Right renal cortex interstitium (tissue), 3 donors: ENCODE measurements at places on chromosomes 16 and 17.

- no peak for DNase-seq
Measured at GRCh38 chr17:1471911-1472821, 16.1 kb upstream of the CRK start.

DNA sequence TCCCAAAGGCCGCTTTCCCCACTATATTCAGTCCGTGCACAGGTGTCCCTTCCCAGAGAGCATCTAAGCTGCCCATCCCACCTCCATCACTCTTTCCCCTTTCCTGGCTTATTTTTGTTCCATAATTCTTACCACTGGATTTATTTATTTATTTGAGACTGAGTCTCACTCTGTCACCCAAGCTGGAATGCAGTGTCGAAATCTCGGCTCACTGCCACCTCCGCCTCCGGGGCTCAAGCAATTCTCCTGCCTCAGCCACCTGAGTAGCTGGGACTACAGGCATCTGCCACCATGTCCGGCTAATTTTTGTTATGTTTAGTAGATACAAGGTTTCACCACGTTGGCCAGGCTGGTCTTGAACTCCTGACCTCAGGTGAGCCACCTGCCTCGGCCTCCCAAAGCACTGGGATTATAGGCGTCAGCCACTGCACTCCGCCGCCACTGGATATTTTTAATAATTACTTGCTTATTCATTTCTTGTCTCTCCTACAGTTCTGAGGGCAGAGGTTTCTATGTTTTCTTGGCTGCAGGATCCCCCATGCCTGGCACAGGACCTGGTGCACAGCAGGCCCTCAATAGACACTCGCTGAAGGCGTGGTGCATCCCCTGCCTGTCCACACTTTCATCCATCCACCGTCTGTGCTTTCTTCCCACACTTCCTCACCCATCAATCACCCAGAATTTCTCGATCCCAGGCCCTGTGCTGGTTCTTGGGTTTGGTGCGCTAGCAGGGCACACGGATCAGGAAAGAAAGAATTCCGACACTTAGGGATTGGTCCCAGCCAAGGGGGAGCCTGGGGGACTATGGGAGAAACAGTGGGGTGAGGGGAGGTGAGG is 9.9 kb upstream of the ADGRG1 start:
- no peak for DNase-seq

- DNase-seq: no peak
Measured at GRCh38 chr17:75346906-75347305, 57.7 kb upstream of the SLC25A19 start.

DNA sequence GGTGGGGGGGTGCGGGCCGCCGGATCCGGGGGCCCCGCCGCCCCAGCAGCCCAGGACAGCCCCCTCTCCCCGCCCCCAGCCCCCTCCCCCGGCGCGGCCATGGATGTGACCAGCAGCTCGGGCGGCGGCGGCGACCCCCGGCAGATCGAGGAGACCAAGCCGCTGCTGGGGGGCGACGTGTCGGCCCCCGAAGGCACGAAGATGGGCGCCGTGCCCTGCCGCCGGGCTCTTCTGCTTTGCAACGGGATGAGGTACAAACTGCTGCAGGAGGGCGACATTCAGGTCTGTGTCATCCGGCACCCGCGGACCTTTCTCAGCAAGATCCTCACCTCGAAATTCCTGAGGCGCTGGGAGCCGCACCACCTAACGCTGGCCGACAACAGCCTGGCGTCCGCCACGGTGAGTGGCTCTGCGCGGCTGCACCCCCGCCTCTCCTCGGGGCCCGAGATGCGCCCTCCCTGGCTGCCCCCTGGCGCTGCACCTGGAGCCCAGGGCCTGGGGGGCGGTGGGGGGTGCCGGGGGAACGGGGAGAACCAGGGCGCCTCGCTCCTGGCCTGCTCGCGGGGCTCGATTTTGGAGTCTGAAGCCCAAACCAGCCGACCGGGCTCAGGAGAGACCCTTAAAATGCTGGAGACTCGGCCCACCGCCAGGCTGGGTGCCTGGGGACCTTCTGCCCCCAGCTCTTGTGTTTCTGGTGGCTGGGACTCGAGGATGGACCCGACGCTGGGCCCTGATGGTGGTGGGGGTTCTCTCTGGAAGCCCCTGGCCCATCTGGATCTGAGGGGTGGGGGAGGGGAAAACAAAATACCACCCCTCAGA is 744 bp downstream of the CMIP start:
- no peak for DNase-seq

DNA sequence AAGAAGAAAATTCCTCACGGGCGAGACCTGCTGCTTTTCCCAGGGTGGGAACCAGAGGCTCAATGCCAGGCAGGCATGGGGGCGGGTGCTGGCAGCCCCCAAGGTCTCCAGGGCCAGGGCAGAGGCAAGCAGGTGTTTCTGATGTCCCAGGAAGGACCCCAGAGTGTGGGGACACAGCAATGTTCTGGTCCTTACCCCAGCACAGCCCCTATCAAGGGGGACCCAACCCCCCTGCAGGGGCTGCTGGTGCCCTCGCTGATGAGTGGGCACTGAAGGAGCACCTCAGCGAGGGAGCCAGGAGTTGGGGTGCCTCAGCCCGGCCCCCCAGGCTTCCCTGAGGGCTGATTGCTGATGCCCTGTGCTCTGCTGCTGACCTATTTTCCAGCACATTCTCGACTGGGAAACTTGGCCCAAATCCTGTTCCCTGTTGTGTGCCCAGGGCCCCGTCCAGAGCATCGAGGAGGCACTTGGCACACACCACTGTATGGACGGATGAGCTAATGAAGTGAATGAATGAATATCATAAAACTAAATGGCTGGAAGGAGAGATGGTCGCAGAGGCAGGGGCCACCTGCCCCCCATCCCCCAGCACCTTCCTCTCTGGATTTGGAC is 2.8 kb downstream of the DBNDD1 start:
- DNase-seq: no peak

DNA sequence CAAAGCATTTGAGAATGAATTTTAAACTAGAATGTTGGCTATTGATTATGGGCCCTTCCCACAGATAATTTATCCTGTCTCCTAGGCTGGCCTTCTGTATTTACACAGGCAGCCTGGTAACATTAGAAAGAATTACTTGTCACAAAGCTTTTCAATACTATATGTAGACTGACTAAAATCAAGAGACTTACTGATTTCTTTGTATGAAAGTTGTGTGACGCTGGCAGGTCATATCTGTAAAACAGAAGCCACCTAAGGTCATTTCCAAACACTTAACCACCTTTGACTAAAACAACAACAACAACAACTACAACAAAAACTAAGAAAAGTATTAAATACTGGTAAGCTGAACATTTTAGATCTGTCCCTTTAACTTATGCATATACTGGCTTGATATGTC is 329.0 kb upstream of the TBX2 start:
- DNase-seq: no peak

GRCh38 chr17:278676-279059 is 73.9 kb downstream of the RPH3AL start:
- no peak for DNase-seq

DNA sequence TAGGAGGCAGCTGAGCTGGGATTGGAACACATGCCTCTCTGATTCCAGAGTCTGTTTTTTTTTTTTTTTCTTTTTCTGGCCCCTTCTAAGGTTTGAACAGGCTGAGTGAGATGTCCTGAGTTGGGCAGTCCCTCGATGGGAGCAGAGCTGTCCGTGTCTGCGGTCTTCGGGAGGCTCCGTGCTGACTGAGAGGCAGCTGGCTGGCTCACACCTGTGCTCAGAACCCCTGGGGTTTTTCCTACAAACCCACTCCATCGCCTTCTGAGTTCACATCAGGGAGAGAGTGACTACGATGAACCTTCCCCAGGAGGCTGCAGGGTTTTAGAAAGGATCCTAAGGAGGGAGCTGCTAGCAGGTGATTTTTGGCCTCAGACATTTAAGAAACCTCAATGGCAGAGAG is 92.5 kb downstream of the IRF8 start:
- DNase-seq: no peak

DNA sequence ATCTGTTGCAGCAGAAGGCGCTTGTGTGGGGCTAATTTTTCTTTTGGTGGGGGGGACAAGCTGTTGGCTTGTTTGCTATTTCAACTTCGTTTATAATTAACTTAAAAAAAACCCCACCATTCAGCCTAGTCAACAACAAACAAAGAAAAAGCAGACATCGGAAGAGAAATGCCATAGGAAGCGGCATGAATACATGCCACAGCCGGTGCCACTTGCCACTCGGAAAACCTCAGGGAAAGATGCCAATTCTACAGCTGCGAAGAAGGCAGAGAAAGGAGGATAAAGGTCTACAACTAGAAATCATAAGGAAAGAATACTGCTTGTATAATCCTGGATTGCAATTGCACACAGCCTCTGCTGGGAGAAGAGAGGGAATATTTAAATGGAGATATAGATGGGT is 254.4 kb upstream of the PMFBP1 start:
- DNase-seq: no peak

- no peak for DNase-seq
Measured at GRCh38 chr16:19093631-19094541, 19.9 kb upstream of the ITPRIPL2 start.

- no peak for DNase-seq
Measured at GRCh38 chr16:74455619-74456289, 34.5 kb upstream of the CLEC18B start.

- no peak for DNase-seq
Measured at GRCh38 chr17:19302791-19303331, 59.7 kb downstream of the B9D1 start.

DNA sequence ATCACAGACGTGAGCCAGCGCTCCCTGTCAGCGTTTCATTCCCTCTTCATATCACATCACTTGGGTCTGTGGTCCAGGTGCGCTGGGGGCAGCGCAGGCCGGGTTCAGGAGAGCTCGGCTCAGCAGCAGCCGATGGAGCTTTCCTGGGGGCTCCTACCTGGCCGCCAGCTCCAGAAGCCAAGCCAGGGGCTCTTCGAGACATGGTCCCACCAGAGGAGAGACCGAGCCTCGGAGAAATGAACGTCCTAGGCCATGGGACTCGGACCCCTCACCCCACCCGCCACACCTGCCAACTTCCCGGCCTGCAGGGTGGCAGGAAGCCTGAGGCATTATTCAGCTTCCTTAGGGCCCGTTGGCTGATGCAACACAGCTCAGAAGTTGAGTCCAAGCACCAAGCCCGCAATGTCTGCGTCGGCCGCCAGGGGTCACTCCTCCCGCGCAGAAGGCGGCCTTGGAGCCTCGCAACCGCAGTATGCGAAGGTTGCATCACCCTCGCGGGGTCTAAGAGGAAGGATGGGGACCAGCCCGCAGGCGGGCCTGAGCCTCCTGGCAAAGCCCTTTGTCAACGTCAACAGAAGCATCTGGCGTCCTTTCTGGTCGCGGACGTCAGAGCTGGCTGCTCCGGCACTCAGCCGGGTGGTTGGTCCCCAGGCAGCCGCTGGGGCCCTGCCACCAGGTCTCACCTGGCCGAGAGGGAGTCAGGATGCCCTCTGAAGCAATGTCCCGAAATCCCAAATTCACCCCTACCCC is 13.2 kb upstream of the KLHDC4 start:
- DNase-seq: no peak

- no peak for DNase-seq
Measured at GRCh38 chr17:29058391-29058790, 15.4 kb downstream of the PIPOX start.

DNA sequence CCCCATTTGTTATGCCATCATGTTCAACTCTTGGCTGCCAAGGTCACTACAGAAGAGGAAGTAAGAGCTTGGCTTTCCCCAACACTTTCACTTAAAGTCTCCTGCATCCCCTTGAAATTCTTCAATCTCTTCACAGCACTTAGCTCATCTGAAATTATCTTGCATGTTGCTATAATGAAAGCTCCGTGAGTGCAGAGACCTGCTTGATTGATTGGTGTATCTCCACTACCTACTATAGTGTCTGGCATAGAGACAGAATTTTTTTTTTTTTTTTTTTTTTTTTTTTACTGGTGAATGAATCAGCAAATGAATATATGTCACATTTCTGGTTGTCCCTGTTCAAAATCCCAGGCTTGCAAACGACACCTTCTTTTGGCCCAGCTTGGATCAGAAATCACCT is 1.9 kb upstream of the SDR42E1 start:
- DNase-seq: no peak

DNA sequence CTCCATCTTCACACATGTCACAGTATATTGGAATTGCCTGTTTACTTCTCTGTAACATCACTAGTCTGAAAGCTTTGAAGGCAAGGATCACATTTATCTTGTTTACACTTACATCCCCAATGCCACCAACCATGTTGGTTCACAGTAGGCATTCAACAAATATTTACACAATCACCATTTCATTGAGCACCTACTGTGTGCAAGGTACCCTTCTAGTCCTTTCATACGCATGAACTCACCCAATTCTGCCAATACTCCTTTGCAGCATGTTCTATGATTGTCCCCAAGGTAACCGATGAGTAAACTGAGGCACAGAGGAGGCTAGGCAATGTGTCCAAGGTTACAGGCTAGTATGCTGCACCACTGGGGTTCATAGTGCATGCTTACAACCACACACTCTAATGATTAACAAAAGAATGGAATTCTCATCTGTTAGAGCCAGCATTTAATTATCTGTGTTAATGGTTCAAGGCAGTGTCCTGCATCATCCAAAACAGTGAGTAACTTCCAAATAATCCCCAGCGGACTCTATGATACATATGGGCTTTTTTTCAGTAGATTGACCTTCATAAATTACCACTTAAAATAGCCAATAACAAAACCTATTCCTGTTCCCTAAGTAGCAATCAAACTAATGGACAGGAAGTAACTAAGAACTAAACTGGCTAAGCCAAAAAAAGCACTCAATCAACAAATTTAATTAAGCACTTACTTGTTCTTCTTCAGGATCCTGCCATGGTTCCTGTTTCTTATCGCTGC is 364.5 kb upstream of the XYLT1 start:
- no peak for DNase-seq

- no peak for DNase-seq
Measured at GRCh38 chr16:74053826-74054225, 242.8 kb upstream of the PSMD7 start.

GRCh38 chr16:35195864-35196216 is 1736.4 kb downstream of the TP53TG3F start:
- no peak for DNase-seq

DNA sequence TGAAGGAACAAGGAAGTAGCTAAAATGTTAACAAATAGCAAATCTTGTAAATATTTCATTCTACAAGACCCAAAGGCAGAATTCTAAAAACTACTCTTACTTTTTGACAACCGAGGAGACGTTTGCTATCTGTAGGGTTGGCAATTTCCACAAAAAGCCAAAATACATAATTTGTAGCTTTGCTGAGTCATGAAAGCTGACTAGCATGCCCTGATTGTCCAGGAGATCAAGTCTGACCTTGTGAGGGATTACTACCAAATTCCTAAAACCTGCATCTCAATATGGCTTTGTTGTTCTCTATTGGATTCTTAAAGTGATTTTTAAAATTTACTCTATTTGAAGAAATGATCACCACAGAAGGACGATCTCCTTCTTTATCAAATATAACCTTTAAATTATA is 10.8 kb downstream of the DNAJA2 start:
- no peak for DNase-seq

GRCh38 chr16:476039-476438 is 50.6 kb downstream of the RAB11FIP3 start:
- DNase-seq: no peak
